ENCODE measurements at places on chromosomes 11 and 22.

- DNase-seq: no peak
Measured at GRCh38 chr11:117183724-117184349, 5.3 kb downstream of the SIDT2 start.

DNA sequence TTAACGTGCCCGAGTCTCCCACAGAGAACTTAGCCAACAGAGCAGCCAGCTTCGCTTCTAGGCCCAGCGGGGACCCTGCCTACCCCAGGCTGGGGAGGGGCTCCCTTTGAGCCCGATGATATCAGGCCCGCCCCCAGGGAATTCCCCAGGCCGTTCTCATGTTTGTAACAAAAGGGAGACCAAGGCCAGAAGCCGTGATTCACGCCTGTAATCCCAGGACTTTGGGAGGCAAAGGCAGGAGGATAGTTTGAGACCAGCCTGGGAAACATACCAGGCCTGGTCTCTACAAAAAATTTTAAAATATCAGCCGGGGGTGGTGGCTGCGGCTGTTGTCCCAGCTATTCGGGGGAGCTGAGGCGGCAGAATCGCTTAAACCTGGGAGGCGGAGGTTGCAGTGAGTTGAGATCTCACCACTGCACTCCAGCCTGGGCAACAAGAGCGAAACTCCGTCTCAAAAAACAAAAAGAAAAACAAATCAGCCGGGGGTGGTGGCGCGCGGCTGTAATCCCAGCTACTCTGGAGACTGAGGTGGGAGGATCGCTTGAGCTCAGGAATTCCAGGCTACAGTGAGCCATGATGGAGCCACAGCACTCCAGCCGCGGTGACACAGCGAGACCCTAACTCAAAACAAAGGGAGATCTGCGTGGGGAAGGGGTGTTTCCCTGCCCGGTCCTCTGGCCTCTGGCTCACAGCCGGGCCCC is 1.7 kb downstream of the DRD4 start:
- no peak for DNase-seq

DNA sequence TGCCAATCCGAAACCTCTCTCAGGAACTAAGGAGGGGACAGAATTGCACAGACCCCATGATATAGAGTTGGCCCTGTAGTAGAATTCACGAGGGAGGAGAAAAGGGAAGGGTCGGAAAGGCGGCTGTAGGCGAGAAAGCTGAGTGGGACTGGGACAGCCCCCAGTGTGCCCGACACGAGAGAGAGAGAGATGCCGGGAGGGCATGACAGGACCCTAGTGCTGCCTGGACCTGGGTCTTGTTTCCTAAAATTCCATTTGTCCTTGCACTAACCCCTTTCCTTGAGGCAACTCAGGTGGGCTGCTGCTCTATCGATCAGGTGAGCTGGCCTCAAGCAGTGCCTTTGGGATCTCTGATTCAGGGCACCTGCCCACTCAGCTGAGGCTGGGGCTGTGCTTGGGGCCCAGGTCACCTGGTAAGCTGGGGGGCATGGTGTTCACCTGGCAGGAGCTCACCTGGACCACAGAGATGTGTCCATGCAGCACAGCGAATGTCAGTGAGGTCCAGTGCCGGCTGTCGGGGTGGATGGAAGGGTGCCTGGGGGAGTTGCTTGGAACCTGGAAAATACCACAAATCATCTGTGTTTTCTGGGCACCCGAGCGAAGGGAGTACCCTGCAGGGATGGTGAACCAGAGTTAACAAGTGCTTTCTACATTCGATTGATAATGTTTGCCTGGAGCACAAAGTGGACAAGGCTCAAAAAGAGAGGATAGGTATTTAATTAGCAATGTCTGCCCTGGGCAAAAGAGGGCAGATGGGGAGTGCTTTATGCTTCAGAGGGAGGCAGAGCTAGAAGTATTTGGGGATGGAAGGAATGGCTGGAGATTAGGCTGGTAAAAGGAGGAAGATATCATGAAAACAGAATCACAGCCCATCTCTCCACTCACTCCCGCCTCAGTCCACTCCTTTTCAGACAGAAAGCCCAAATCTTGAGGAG is 61.6 kb downstream of the NAT10 start:
- DNase-seq: no peak

DNA sequence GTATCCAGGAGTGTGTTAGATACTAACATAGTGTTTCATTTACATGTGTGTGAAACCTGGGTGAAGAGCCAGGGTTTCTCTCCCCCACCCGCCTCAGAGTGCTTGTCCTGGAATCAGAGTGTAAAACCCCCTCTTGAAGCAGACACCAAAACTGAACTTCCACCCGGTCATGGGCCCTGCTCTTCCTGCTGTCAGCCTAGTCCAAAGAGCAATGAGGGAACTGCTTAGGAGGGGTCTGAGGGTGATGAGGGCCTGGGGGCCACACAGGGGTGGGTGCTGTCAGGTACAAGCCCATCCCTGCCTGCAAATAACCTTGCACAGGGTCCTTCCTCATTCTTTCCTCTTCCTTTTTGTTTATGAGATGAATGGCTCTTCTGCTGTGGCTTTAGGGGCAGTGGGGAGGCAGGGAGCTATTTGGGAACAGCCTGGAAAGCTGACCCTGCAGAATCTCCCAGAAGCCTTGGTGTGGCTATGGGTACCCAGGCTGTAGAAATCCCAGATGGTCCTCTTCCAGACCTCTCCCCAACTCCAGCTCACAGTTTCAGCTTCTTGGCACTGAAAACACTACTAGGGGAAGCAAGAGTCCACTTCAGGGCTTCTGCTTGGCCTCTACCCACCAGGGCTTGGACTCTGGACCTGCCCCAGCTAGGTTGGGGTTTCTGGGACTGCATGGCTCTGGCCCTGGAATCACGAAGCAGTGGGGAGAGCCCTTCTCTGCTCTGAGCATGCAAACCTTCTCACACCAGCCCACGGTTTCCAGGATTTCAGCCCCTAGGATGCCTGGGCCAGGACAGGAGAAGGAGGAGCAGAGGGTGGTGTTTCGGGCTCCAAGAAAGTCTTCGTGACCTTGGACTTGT is 8.5 kb downstream of the BATF2 start:
- DNase-seq: no peak

DNA sequence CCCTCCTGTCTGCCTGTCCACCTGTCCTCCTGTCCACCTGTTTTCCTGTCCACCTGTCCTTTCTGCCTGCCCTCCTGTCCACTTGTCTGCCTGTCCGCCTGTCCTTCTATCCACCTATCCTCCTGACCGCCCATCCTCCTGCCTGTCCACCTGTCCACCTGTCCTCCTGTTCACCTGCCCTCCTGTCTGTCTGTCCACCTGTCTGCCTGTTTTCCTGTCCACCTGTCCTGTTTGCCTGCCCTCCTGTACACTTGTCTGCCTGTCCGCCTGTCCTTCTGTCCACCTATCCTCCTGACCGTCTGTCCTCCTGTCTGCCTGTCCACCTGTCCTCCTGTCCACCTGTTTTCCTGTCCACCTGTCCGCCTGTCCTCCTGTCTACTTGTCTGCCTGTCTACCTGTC is 682.8 kb downstream of the TBC1D22A start:
- no peak for DNase-seq

DNA sequence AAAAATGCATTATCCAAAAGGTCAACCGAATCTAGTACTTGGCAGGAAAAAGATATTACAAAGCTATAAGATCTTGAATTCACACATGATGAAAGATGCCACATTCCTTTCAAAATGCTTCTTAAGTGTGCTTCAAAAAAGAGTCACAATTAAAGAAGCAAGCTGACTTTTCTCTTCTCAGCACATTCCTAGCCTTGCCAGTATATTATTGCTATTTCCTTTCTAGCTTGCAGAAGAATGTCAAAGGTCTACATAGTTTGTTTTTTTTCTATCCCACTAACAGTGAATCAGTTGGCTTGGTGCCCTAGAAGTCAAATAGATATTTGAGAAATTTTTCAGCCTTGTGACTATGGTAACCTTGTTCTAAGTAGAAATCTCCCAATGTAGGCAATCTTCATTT is 56.8 kb downstream of the GUCY1A2 start:
- no peak for DNase-seq

GRCh38 chr11:94806014-94806413 is 37.9 kb downstream of the AMOTL1 start:
- DNase-seq: no peak

DNA sequence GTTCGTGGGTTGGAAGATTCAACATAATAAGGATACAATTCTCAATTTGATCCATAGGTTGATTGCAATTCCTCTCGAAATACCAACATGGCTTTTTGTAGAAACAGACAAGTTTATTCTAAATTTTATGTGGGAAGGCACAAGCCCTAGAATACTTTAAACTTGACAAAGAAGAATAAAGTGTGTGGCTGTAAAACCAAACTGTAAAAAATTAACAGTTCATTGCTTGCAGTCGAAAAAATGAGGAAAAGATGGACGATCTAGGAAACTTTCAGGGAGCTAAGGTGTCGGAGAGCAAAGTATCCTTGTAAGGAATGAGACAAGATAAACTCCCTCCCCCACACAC is 1.0 kb upstream of the GLB1L3 start:
- no peak for DNase-seq

DNA sequence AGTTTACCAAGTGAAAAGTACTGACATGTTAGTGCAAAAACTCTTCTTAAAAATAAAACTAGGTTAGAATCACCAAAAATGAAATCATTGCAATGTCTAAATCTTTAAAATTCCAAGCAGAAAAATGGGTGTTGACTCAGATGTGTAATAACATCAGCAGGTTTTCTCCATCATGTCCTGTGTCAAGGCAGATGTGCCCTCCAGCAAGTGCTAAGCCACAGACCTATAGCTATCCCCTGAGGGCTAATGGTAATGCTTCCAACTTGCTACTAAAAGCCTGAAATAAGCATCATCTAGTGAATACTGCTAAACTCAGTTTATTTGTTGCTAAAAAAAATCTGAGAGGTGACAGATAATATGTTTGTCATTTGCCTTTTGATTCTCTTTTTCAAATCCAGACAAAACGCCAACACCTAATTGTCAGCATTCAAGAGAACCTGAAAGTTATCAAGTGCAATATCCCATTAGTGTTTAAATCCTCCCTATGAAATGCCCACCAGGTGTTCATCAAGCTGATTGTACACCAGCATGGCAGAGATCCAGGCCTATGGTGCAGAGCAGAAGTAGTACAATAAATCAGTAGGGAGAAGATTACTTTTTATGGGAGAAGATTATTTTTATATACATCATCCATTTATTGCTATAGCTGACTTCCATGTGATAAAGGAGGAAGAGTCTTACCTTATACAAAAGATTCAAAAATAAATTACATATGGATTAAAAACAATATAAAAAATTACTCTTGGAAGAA is 55.1 kb upstream of the SYT9 start:
- DNase-seq: no peak

DNA sequence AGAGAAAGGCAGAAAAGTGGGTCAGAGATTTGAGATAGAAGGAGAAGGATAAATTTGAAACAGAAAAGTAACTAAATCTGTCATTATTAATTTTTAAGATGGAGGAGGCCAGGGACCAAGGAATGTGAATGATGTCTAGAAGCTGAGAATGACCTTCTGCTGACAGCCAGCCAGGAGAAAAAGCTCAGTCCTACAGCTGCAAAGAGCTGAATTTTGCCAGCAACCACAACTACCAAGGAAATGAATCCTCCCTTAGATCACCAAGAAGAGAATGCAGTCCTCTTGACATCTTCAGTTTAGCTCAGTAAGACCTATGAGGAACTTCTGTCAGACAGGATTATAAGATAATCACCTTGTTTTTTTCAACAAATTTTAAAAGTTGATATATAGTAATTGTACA is 538.2 kb downstream of the LRRC4C start:
- DNase-seq: no peak

GRCh38 chr11:94655291-94655690 is 88.1 kb downstream of the PIWIL4 start:
- DNase-seq: no peak

- no peak for DNase-seq
Measured at GRCh38 chr11:118313242-118313641, 8.7 kb downstream of the CD3E start.

DNA sequence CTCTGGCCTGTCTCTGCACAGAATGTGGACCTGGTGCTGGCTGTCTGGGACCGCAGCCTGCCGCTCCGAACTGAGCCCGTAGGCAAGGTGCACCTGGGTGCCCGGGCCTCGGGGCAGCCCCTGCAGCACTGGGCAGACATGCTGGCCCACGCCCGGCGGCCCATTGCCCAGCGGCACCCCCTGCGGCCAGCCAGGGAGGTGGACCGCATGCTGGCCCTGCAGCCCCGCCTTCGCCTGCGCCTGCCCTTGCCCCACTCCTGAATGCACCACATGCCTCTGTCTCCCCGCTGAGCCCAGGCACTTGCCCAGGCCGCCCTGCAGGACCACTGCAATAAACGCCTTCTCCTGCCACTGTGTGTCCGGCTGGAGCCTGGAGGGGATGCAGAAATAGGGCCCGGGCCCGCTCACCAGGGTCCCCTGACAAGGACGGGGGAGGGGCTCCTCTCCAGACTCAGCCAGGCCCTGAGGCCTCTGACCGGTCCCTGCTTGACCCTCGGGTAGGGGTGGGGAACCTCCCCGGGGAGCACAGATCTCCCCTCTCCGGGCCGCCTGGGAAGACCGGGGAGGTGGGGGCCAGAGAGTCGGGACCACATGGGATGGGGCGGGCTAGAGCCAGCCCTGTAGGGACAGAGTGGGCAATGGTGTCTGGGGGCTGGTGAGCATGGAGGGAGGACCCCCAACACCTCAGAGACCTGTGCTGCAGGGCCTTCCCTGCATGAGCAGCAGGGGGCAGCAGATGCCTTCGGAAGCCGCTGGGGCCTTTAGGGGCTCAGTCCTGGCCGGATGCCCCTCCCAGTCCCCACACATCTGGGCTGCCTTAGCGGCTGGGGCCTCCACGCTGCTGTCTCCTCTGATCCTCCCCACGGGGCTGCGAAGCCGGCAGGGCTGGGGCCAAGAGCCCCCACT is 1.4 kb upstream of the TNNI2 start:
- DNase-seq: peak; percentile 27

- DNase-seq: no peak
Measured at GRCh38 chr11:131704682-131705081, 334.3 kb downstream of the NTM start.

GRCh38 chr11:3010521-3011275 is 18.6 kb upstream of the NAP1L4 start:
- DNase-seq: no peak

DNA sequence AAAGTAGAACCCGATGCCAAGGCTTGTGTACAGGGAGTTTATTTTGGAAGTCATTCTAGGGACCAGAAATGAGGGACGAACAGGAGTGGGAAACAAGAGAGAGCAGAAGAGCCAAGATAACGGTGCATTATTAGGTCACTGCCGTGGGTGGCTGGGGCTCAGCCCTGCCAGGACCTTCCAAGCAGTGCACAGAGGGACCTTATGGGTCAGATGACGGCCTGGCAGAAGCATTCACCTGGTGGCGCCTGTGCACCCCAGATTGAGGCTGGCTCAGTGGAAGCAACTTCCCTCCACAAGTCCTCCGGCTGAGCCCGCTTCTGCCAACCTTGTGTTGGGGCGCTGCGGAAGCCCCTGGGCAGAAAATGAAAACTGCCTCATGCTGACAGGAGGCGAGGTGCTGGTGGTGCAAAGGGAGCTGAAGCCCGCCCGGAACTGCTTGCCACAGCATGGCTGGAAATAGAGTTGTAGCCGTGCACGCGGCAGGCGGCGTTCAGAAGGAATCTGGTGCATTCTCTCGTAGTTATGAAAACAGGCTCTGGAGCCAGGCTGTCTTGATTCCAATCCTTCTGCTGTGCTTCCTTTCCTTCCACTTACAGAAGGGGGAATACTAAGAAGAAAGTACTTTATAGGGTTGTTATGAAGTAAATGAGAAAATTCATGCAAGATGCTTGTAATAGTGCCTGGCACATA is 22.2 kb upstream of the TP53I11 start:
- no peak for DNase-seq

- DNase-seq: no peak
Measured at GRCh38 chr11:29063630-29064361, 953.0 kb downstream of the KCNA4 start.

Data from globus pallidus (tissue), 1 donor.